ENCODE measurements at places on chromosomes 6 and 20.

DNA sequence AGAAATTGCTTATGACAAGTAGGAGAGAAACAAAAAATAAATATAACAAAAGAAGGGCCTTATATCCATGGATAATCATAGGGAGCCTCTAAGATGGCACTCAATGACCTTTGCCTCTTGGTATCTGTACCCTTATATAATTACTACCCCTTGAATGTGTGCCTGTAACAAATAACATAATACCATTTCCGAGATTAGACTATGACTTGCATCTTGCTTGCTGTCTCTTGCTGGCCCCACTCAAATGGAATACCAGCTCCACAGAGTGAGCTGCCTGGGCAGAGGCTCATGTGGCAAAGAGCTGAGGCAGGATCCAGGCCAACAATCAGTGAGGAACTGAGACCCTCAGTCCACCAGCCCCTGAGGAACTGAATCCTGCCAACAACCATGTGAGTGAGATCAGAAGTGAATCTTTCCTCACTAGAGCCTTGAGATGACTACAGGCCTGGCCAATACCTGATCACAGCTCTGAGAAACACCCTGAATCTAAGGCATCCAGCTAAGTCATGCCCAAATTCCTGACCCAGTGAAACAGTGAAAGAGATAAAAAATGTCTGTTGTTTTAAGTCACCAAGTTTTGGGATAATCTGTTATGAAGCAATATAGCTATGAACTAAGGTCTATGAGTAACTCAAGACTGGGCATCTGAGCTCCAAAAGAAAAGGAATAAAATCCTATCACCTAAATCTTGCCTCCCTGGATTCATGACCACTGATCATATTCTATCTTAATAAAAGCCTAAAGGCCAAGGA, 5.5 kb downstream of the KATNA1 start:
- no peak for DNase-seq

- DNase-seq: no peak
These were observed 239.2 kb downstream of the GMPR start for GRCh38 chr6:16477367-16478149.

- DNase-seq: no peak
These were observed 101.2 kb upstream of the ARMC2 start for GRCh38 chr6:108746836-108747575.

DNA sequence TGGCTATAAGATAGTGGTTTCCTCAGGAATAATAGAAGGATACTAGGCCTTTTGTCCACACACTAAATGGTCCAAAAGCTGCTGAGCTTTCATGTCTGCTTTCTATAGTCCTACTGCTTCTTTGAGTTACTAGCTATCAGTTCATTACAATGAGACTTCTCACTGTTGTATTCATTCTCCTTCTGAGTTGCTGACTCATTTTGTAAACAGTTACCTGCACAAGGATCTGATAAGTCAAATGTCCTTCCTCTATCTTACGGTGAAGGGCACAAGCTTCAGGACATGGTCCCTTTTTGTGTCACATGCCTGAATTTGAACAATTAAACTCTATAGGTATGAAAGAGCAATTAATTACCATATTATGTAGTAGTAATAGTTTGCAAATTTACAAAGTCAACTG, 90.5 kb downstream of the MAN1A1 start:
- DNase-seq: no peak

- DNase-seq: peak; percentile 72
These were observed 7.6 kb upstream of the TMEM14A start for GRCh38 chr6:52663120-52663935.

- no peak for DNase-seq
These were observed 192.2 kb upstream of the SGK1 start for GRCh38 chr6:134510142-134510541.

DNA sequence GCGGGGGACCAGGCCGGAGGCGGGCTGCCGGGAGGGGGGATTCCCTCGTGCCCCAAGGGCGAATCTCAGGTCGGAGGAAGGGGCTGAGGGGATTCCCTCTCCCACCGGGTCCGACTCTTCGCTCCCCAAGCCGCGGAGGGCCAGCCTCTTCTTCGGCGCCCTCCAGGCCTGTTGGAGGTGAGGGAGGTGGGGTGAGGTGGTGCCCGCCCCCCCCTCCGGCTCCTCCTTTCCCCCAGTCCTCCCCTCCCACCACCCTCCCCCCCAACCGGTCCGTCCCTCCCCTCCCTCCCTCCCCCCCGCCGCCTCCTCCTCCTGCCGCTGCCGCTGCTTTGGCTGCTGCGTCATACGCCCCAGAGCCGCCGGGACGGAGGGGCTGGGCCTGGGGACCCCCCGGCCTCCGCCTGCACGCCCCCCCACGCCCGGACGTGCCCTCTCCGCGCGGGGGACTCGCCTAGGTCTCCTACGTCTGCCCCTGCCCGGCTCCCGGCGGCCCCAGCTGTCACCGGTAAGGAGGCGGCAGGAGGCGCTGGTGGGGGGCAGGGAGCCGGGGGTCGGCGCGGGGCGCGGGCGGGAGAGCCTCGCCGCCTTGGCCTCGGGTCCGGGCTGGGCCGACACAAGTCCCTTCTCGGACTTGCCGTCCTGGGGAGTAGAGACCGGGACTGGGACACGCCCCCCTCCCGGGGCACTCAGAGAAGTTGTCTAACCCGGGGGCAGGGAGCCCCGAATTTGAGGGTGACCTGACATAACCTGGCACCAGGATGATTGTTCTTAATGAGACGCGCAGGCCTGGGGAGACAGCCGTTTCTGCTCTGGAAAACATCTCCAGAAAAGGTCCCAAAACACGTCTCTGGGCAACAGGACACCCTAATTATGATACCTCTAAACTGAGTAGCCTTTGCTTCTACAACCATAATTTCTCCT, at the start of gene PHF1:
PHF1 (plus strand) TSS at position 304 of the 921 bp plus-strand sequence. CDS start 1,250 bp downstream, outside the sequence.
- DNase-seq: peak; percentile 78

- DNase-seq: no peak
These were observed 197.3 kb downstream of the PREX1 start for GRCh38 chr20:48630342-48631075.

GRCh38 chr20:11178946-11179654, 505.3 kb upstream of the JAG1 start:
- no peak for DNase-seq

GRCh38 chr6:11494786-11495564, 42.6 kb upstream of the TMEM170B start:
- DNase-seq: no peak

DNA sequence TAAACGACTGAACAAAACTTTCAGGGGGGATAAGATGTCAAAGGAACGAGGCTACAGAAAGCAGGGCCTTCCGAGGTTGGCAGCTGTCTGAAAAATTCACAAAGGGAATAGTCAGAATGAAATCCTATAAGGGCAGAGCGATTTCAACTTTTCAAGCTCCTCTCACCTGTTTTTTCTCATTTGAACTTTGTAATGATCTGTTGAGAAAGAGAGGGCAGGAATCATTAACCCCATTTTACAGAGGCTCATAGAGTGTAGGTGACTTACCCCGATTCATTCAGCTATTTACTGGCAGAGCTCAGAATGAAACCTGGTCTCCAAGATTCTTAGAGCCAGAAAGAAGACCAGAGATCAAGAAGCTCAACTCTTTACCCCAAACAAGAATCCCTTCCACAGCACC, 266.1 kb upstream of the ARID1B start:
- DNase-seq: no peak

GRCh38 chr6:6915813-6916547, 191.8 kb upstream of the RREB1 start:
- DNase-seq: peak; percentile 55

DNA sequence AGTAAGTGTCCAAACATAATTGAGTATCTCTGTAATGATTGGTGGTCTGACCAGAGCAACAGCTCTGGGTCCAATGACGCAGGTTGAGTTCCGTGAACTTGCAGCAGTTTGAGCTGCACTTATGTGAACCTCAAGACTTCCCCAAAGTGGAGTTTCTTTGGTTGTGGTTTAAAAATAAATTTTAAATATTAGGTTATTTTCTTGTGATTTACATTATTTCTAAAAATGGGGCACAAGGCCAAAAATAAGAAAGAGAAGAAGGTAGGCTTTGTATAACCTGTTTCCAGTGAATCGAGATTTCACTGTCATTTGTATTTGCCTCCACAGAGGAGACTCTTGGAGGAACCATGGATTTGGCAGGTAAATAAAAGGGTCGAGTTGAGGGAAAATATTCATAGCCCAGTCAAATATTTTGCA, 166.4 kb upstream of the ZNF217 start:
- DNase-seq: no peak

DNA sequence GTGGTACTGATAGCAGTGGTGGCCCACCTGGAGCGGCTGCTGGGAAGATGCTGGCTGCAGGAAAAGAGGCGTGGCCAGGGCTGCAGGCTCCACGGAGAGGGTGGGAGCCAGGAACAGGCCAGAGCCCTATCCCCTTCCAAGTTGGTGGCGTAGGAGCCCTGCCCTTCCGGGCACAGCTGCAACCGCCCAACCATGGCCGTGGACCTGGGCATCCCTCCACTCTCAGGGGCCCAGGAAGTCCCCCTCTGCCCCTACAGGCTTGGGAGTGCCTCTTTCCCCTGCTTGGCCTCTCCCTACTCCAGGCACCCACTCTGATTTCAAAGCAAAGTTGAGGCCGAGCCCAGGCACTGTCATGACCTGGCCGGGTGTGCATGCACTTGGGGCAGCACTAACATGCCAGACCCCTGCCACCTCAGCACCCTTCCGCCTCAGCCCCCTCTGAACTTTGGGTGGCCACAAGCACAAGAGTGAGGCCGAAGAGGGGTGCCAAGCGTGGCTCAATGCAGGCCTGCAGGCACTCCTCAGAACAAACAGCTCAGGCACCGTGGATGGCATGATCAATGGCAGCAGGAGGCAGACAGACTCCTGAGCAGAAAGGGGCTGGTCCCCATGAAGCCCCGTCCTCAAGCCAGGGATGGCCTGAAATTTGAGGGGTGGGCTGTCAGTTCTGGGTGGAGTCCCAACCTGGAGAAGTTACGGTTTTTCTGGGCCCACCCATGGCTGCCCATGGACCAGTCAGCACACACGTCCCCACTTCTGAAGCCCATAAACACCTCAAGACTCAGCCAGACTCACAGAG, 200.3 kb upstream of the PRND start:
- DNase-seq: no peak

- no peak for DNase-seq
These were observed 137.7 kb upstream of the HDDC2 start for GRCh38 chr6:125439512-125439911.

DNA sequence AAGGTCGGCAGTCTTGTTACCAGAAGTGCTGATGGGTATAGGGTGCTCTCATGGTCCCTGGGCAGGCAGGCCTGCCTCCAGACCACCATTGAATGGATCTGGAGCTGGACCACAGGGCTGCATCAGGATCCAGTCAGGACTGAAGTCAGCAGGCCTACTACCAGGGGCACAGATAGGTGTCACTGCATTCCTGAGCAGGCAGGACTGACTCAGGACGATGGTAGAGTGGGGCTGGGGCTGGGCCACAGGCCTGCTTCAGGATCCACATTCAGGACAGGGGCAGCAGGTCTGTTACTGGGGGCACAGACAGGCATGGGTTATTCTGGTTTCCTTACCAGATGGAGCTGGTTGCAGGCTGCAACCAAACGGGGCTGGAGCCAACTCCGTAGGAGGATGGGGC, 51.4 kb upstream of the MAP3K4 start:
- no peak for DNase-seq

DNA sequence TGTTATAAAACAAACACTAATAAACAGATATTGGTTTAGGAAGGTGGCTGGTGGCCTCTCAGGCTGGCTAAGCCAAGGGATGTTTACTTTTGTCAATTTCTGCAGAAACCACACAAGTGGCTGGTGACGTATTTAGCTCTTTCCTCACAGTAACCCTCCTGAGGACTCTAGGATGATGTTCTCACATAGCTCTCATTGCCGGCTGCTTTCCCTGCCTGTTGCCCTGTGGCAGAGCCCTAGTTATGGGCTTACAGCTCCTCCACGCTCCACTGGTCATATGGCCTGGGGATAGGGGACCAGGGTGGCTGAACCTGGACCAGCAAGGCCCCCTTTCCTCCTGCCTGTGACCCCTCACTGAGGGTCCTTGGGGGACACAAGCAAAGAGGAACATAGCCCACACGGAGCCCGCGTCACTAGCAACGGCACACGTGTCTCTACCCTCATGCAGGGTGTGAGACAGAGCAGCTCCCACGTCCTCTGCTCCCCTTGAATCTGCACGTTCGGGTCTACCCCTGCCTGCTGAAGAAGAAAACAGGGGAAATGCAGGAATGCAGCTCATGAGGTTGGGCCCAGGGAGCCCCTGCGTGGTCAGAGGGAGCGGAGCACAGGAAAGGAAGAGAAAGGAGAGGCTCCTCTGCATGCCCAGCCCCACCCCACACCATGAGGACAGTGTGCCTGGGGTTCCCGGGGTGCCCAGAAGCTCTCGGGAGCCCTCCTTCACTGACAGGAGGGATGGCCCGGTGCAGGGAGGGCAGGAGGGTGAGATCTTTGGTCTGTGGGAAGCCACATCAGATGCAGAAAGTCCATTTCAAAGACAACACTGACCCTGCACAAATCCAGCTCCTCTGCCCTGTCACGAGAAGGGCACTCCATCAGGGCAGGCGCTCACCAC, 13.9 kb downstream of the RAMACL start:
- no peak for DNase-seq

GRCh38 chr6:16706911-16707783, 54.1 kb downstream of the ATXN1 start:
- DNase-seq: no peak

DNA sequence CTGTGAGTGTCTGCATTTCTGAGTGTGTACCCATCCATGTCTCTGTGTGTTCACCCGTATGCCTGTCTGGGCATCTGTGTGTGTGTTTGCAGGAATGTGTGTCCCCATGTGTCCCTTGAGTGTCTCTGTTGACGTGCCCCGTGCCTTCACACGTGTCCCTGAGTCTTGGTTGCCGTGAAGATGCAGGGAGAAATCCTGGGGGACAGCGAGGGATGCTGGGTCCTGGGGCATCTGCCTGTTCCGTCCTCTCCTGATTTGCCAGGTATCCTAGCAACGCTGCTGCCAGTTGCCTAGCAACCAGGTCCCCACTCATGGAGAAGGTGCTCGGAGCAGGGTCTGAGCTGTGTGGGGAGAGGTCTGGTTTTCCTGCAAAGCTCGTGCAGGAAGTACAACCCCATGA, 6.0 kb upstream of the LKAAEAR1 start:
- DNase-seq: no peak

- no peak for DNase-seq
These were observed 78.9 kb downstream of the ELOVL5 start for GRCh38 chr6:53269827-53270226.
